Activated T-helper 9 cell treated with anti-CD3 and anti-CD28 coated beads, Interleukin-2, amount 50 U/mL, for 16 hours (primary cell): ENCODE measurements at places on chromosomes 4 and X.

DNA sequence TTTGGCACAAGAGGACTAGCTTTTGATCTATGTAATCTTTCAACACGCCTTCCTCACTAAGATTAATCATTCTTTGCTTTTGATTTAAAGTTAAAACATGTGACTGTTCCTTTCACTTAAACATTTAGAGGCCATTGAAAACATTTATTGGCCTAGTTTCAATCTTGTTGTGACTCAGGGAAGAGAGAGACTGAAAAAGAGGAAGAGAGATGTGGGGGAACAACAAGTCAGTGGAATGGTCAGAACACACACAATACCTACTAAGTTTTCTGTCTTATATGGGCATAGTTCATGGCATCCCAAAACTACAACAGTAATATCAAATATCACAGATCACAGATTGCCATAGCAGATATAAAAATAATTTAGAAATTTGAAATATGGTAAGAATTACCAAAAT lies 812.9 kb upstream of the AGA start:
- DNase-seq, result no peak

GRCh38 chrX:74446876-74447275 lies 25.6 kb downstream of the SLC16A2 start:
- no peak for DNase-seq

DNA sequence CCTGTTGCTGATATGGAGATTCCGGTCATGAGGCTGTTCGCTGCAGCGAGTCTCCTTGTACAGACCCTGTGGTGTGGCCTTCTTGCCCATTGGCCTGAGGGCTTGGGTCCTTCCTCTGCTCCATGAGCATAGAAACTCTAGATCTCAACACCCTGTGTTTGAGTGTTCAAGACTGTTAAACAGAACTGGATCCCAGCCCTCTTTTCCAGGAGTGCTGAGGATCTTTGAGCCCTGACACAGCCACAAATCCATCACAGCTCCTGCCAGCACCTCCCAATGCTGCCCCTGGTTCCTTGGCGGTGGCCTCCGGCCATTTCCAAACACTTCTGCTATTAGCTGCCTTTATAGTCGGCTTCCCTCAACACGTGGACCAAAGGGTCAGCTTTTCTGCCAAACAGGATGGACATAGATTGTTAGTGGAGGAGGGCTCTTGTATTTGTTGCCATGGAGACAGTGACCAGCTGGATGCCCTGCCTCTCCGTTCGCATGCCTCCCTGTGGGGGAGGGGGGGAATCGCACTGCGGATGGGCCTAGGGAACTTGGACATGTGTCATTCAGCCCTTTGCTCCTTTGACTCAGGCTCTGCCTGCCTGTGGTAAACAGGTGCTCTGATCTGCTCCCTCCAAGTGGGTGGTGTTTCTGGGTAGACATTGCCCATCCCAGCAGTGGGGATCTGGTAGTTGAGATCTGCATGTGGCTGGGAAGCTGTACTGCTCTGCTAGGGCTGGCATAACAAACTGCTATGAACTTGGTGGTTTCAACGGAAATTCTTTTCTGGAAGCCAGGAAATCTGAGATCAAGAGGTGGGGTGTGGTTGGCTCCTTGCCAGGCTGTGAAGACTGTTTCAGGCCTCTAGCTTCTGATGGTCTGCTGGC lies 6.9 kb upstream of the WDR1 start:
- DNase-seq, result no peak

DNA sequence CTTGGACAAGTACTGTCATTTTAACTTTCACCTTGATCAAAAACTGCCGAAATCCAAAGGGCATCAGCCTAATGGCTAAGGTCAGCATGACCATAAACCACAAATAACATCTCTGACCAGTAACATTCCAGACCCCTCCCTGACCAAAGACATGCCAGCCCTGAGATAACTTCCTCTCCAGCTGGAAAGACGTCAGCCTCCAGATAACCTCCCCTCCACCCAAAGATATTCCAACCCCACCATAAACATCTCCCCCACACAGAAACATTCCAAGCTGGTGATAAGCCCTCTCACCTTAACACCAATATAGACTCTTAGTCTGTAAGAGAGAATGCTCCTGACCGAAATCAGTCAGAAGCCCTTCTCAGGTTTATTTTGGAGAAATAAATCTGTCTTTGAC lies 7.4 kb downstream of the PPP1R2C start:
- DNase-seq, result no peak

GRCh38 chr4:12716896-12717295 lies 767.2 kb downstream of the RAB28 start:
- no peak for DNase-seq

- DNase-seq, result no peak
Observed at GRCh38 chr4:2598511-2599303, 62.3 kb downstream of the FAM193A start.

GRCh38 chr4:3791910-3792542 lies 25.8 kb downstream of the ADRA2C start:
- DNase-seq, result no peak

DNA sequence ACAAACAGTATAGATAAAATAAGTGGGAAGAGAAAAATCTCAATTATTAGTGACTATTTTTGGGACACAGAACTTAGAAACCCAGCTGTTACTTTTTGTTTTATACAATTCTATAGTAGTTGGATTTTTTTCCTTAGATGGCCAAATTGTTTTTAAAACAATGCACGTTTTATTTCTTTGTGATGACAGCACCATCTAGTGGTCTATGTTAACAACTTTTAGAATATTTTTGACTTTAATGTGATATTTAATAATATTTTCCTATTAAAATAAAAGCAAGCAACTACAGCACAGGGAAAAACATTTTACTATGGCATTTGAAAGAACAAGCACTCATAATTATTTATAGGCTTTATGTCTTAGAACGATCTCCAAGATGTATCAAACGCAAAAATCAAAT lies 5.6 kb upstream of the SMIM31 start:
- DNase-seq, result no peak

DNA sequence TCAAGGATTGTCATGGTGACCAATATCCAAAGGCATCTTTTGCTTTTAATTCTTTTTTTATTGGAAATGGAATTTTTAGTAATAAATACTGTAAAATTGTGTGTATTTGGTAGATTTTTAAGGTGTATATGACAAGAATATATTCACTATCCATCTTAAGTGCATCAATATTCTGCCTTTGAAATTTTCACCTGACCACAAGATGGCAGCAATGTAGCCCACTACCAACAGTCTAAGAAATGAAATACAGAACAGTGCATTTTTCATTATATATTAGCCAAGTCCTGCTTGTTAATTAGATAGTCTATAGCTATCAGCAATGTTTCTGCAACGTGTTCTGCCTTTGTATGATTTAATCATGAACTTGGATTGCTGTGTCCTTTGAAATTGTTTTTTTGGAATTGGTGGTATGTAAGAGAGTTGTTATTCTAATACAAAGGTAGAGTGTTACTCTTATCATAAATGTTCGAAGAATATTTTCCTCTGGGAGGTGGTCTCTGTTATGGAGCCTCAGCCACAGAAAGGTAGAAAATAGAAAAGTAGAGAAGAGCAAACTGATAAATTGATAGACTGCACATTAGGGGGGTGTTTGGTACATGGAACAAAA lies 38.2 kb downstream of the HPGDS start:
- DNase-seq, result no peak

DNA sequence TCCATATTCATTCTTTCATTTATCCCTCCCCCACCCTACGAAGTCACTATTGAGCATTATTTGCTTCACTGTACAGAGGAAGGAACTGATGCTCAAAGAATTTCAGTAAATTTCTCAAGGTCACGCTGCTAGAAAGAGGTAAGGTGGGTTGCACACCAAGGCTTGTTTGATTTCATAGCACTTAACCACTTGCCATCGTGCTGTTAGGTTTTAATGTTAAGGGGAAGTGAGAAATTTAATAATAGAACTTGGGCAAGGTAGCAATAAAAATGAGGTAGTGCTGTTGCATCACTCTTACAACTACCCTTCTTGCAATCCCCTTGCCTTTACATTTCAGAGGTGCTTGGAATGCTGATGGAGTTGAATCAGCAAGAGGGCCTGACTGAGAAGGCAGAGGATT lies 343.1 kb downstream of the MID1IP1 start:
- no peak for DNase-seq

- DNase-seq, result no peak
Observed at GRCh38 chr4:79833857-79834256, 239.2 kb downstream of the ANTXR2 start.

GRCh38 chr4:126752126-126752525 lies 880.6 kb upstream of the INTU start:
- no peak for DNase-seq

- DNase-seq, result no peak
Observed at GRCh38 chr4:174828845-174829701, at the start of gene GLRA3. GLRA3 (minus strand) TSS chr4:174829247; CDS start chr4:174828811, 436 bp downstream.

DNA sequence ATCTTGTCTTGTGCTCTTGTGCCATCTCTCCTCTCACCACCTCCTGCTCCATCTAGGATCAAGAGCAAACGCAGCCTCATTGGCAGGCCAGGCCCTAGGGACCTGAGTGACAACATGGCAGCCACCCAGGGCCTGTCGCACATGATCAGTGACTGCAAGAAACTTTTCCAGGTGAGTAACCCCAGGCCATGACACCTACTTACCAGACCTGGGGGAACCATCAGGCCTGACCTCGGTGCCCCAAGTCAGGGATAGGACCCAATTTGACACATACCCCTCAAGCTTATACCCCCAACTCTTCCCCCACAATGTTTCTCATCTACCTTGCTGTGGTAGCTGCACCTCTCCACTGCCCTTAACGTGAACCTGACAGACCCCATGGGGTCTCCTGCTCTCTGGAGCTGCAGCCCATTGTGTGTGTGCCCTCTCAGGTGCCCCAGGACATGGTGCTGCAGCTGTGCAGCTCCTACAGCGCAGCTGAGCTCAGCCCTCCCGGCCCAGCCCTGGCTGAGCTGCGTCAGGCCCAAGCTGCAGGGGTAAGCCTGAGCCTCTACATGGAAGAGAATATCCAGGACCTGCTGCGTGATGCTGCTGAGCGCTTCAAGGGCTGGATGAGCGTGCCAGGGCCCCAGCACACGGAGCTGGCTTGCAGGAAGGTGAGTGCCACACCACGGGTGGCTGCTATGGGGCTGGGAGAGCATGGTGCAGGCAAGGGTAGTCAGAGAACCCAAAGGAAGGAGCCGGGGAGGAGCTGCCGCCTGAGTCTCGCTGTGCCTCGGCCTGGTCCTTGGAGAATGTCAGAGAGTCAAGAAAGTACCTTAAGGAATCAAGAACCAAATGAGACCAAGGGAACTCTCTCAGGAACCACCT lies 74.8 kb downstream of the STARD8 start:
- DNase-seq, result no peak

- DNase-seq, result no peak
Observed at GRCh38 chr4:40546506-40546905, 83.2 kb downstream of the RBM47 start.
